ENCODE measurements at places on chromosomes 2 and 18. TPM values are rescaled to one million over a fixed set of nuclear protein-coding genes. Genes with fewer than 3 reads are reported as not detected.

- DNase-seq = no peak
- no peaks in the 10 kb centered on the region for H3K4me1 ChIP-seq
- no peak overlapping the region for H3K27ac ChIP-seq
- no peak overlapping the region for H3K4me3 ChIP-seq
- no peaks in the 10 kb centered on the region for H3K27me3 ChIP-seq
- H3K36me3 ChIP-seq = peaks cover 30% of the 10 kb centered on the region
Observed at GRCh38 chr2:231219289-231219688, 20.9 kb downstream of the ARMC9 start.

DNA sequence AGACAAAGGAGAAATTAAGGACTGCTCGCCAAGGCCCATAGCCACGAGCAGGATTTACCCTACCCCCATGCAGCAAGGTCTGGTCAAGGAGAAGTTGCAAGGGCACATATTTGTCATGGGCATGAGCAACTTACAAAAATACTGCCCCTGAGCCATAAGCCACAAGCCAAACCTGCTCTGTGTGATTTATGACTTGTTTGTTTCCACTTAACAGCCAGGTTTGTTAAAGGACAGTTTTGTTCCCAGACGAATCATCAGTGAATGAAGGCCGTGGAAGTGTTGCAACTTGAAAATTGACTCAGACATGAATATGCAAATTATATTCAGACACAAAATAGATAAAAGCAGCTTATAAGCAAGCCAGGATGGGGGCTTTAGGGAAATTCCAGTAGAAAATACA lies 31.3 kb upstream of the EVA1A start:
- no peak overlapping the region for H3K27ac ChIP-seq
- DNase-seq = no peak
- H3K4me3 ChIP-seq = no peak overlapping the region
- no peaks in the 10 kb centered on the region for H3K4me1 ChIP-seq
- H3K27me3 ChIP-seq = no peaks in the 10 kb centered on the region
- no peaks in the 10 kb centered on the region for H3K36me3 ChIP-seq

DNA sequence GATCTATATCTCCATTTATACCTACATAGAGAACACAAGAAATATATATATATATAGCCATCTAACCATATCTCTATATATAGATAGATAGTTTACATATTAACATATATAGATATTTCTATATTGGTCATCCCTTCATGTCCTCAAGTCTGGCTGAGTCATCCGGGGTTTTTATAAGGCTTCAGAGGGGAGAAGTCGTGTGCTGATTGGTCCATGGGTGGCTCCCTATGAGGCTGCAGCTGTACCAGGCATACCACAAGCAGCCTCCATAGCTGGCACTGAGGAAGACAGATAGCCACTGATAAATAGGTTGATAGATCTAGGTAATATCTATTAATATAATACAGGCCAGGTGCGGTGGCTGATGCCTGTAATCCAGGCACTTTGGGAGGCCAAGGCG lies 618.3 kb upstream of the SETBP1 start:
- H3K4me1 ChIP-seq = no peaks in the 10 kb centered on the region
- H3K27me3 ChIP-seq = no peaks in the 10 kb centered on the region
- H3K36me3 ChIP-seq = no peaks in the 10 kb centered on the region
- DNase-seq = no peak
- no peak overlapping the region for H3K4me3 ChIP-seq

DNA sequence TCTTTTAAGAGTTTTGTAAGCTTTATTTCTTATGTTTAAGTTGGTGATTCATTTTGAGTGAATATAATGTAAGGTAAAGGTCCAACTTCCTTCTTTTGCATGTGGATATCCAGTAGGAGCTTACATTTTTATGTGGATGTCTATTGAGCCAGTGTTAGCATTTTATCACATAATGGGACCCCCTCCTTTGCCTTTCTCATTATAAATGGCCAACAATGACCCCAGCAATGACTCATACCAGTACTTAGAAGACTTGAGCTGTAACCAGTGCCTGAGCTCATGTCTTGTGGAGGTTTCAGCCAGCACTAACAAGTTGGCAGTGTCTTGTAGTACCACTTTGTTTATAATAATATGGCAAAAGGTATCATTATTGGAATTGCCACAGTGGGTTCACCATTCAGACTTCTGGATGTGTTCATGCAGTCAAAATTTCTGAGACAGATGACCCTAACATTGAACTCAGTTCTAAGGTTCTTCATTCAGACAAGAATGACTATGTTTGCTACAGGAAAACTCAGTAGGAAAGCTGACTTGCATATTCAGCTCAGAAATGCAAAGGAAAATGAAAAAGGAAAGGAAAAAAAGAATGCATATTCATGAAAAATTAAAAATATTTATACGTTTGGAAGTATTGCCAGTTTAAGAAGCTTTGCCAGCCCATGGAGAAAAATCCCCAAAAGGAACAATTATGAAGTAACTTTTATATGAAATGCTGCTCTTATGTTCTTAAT lies 41.0 kb downstream of the CDKL4 start:
- DNase-seq = no peak
- no peak overlapping the region for H3K27ac ChIP-seq
- no peaks in the 10 kb centered on the region for H3K4me1 ChIP-seq
- no peaks in the 10 kb centered on the region for H3K27me3 ChIP-seq
- H3K36me3 ChIP-seq = no peaks in the 10 kb centered on the region
- no peak overlapping the region for H3K4me3 ChIP-seq

DNA sequence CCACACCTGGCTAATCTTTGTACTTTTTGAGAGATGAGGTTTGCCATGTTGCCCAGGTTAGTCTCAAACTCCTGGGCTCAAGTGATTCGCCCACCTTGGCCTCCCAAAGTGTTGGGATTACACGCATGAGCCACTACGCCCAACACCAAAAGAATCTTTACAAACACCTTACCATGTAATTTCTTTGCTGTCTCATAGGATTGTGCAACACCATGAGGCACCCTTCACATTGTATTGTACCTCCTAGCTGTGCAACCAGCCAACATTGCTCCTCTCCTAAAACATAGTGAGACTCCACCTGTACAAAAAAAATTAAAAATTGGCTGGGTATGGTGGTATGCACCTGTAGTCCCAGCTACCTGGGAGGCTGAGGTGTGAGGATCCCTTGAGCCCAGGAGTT lies 3.1 kb upstream of the MFSD6 start:
- no peak overlapping the region for H3K4me3 ChIP-seq
- peaks cover 24% of the 10 kb centered on the region for H3K4me1 ChIP-seq
- no peaks in the 10 kb centered on the region for H3K27me3 ChIP-seq
- H3K36me3 ChIP-seq = no peaks in the 10 kb centered on the region

DNA sequence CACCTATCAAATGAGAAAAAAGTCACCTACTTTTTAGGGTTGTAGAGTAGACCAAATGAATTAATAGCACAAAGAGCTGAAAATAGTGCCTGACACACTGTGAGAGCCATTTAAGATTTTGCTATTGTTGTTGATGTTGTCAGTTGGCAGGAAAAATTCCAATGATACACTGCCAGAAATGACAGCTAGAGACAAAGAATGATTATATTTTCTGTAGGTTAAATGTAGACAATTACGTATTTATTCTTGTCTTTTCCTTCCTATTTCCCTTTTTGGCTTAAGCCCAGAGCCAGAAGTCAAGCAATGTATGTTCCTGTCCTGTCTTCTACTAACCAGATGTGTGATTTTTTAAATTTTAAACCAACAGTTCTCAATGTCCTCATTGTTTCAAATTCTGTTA lies 17.2 kb downstream of the NRXN1 start:
- H3K4me1 ChIP-seq = no peaks in the 10 kb centered on the region
- DNase-seq = no peak
- no peaks in the 10 kb centered on the region for H3K27me3 ChIP-seq
- no peaks in the 10 kb centered on the region for H3K36me3 ChIP-seq
- no peak overlapping the region for H3K27ac ChIP-seq
- H3K4me3 ChIP-seq = no peak overlapping the region

DNA sequence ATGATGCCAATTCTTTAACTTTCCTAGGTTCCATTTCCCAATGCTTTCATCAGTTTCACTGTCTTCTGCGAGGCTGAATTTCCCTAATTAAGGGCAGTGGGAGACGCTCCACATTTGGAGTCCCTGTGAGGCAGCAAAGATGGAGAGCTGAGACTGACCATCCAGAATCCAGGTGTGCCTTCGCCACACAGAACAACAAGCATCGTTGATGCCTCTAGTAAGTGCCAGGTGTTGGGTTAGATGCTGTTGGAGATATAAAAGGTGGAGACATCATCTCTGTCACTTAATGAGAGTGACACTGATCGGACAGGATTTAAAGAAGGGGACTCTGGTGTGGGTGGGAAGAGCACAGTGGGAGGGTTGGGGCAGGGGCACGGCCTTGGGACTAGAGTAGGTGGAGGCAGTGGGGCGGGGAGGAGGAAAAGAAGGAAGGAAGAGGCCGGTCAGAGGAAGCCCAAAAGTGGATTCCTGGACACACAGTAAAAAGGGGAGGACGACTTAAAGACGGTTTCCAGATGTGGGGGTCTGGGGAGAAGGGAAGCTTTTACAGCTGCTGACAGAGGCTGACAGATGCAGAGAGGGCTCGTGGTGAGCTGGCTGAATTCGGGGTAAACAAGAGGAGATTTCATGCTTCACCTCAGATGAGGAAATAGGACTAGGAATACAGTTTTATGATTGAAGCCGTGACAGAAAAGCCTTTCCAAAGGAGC lies 113.0 kb downstream of the BCL2 start:
- no peaks in the 10 kb centered on the region for H3K4me1 ChIP-seq
- H3K4me3 ChIP-seq = no peak overlapping the region
- H3K27ac ChIP-seq = no peak overlapping the region
- H3K36me3 ChIP-seq = no peaks in the 10 kb centered on the region
- no peaks in the 10 kb centered on the region for H3K27me3 ChIP-seq

DNA sequence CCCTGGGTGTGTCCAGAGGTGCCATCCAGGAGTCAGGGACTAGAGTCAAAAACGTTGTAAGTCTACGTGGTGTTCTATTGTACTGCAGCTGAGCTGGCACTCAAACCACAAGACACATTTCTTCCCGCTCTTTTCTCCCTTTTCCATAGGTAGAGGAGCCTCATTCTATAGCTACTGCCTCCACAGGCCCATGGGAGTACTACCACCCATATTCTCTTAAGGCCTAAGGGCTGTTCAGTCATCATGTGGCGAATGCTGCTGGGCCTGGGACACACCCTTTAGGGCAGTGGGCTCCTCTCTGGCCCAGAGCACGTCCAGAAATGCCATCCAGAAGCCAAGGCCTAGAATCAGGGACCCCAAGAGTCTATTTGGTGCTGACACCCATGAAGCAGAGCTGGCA lies 1271.7 kb downstream of the CNTNAP5 start:
- no peak overlapping the region for H3K4me3 ChIP-seq
- no peaks in the 10 kb centered on the region for H3K27me3 ChIP-seq
- H3K4me1 ChIP-seq = no peaks in the 10 kb centered on the region
- DNase-seq = no peak

GRCh38 chr2:171225989-171226388 lies 65.3 kb upstream of the TLK1 start:
- no peak overlapping the region for H3K4me3 ChIP-seq
- no peak overlapping the region for H3K27ac ChIP-seq
- no peaks in the 10 kb centered on the region for H3K36me3 ChIP-seq
- no peaks in the 10 kb centered on the region for H3K4me1 ChIP-seq
- DNase-seq = no peak

DNA sequence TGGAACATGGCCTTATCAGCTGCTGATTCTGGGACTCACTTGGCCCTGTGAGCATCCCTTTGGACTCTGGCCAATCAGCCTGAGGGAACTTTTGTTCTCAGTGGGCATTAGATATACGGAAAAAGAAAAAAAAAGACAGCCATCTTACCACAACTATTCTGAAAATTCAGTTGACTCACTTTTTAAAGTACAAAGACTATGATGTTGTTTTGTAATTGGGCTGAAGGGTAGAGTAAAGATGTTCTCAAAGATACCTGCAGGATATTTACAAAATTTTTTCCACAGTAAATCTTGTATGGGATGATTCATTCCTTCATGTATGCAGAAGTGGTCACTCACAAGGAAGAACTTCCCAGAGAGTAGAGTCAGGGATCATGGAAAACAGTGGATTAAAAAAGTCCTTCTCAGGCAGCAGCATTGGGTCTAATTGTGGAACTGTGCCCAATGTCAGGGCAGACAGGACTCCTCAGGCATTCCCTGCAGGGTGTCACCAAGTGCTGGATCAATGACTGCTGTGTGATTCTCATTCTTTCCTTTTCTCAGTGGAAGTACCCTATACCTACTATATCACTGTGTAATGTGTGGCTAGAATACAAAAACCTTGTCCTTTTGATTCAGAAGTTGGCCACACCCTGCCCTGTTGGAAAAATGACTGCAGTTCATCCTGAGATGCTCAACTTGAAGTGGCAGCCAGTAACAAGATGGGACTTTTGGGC lies 35.4 kb downstream of the SULT1C4 start:
- H3K36me3 ChIP-seq = no peaks in the 10 kb centered on the region
- no peaks in the 10 kb centered on the region for H3K4me1 ChIP-seq
- H3K4me3 ChIP-seq = no peak overlapping the region
- no peaks in the 10 kb centered on the region for H3K27me3 ChIP-seq

DNA sequence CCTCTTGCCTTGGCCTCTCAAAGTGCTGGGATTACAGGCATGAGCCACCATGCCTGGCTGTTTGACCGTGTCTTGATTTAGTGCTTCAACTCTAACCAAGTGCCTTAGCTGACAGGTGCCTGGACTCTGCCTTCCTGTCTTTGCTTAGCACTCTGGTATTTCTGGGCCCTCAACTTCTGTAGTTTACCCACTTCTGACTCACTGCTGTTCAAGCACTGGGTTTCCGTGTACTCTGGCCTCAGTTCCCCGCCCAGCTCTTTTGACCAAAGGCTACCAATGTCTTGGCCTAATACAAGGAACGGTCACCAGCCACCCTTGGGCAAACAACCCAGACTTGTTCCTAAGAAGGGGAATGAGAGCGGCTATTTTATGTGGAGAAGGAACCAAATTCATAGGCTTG lies 35.7 kb upstream of the CABLES1 start:
- peaks cover under 1% of the 10 kb centered on the region for H3K27me3 ChIP-seq
- H3K4me1 ChIP-seq = peaks cover 3% of the 10 kb centered on the region
- H3K4me3 ChIP-seq = no peak overlapping the region

DNA sequence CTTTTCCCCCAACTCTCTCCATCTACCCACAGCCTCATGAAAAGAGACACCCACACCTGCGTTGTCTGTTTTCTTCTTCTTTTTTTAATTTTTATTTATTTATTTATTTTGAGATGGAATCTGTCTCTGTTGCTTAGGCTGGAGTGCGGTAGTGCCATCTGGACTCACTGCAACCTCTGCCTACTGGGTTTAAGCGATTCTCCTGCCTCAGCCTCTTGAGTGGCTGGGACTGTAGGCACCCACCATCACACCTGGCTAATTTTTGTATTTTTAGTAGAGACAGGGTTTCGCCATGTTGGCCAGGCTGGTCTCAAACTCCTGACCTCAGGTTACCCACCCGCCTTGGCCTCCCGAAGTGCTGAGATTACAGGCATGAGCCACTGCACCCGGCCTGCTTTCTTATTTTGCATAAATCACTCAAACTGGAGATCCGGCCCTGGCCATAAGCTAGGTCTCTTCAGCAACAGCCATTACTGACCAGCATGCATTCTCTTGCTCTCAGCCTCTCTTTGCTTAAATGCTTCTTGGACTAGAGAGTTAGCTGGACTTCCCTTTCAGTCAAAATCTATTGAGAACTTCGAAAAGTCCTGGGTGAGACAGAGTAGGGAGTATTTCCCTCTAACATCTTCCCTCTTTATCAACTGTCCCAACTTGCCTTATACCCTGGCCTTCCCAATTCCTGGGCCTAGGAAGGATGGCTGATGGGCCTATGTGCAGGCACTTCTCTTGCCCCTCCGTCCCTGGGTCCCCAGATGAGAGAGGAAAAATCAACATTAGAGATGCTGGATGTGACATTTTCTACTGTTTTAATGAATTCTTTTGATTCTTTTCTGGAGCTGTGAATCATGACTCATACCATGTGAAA lies 27.3 kb downstream of the MYCN start:
- no peaks in the 10 kb centered on the region for H3K27me3 ChIP-seq
- DNase-seq = no peak
- no peaks in the 10 kb centered on the region for H3K4me1 ChIP-seq
- H3K4me3 ChIP-seq = no peak overlapping the region
- no peak overlapping the region for H3K27ac ChIP-seq

CGREF1 gene
- polyA plus RNA-seq = 5.2 TPM

MERTK gene
- 9.3 TPM for polyA plus RNA-seq

COL6A3 gene
- 50.2 TPM for polyA plus RNA-seq

DAW1 gene
- polyA plus RNA-seq = not detected

AFF3 gene
- polyA plus RNA-seq = 3.2 TPM

All from small intestine (tissue), 16 donors.